Hematopoietic multipotent progenitor cell treated with erythropoietin and hydrocortisone succinate and interleukin-3 and kit ligand, for 8 days (in vitro differentiated cells): ENCODE measurements at places on chromosomes 3 and 15.

DNA sequence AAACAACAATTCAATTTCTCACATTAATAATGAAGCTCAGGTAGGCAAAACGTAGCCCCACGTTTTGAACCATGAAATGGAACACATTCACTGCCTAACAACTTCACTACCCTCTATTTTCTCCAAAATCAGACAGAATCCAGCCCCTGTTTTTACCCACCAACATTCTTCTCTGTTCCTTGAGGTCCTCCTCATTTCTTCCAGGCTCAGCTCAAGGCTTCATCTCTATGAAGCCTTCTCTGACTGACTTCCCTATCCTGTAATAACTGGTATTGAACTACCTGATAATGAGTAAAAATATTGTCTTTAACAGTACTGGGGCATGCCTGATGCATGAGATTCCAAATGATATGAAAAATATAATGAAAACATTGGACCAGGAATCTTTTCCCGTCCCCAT lies 2.2 kb downstream of the TFRC start:
- DNase-seq, result peak; percentile 68

- no peak for DNase-seq
These were observed 275.8 kb upstream of the RBMS3 start for GRCh38 chr3:29004885-29005599.

GRCh38 chr3:30539772-30540171 lies 66.6 kb upstream of the TGFBR2 start:
- no peak for DNase-seq

GRCh38 chr15:39213385-39213840 lies 367.5 kb upstream of the THBS1 start:
- no peak for DNase-seq

DNA sequence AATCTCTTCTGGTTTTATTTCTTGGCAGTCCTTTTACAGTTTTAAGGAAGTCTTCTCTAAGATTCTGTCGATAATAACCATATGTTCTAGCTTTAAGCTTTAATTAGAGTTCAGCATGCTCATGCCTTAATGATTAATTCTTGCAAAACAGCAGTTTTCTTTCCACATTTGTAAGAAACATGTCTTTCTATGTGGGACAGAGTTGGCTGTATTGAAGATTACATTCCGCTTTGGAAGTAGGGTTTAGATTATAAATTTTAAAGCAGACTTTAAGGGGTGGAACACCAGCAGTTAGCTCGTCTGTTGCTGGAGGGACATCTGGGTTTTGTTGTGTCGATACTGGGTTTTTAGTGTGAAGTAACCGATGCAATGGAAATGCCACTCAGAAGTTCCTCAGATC lies 35.3 kb downstream of the SQOR start:
- DNase-seq, result no peak

- no peak for DNase-seq
These were observed 330.2 kb downstream of the RORA start for GRCh38 chr15:60898896-60899295.
